Thoracic aorta endothelial cell (primary cell): ENCODE measurements at places on chromosomes 2 and 18. TPM values are rescaled to one million over a fixed set of nuclear protein-coding genes. Genes with fewer than 3 reads are reported as not detected.

Gene KCNK3
- total RNA-seq = not detected in 2 replicates

Gene CTAGE1
- not detected in 2 replicates for total RNA-seq

Gene FOXI3
- not detected in 2 replicates for total RNA-seq

Gene LYPD6B
- total RNA-seq = not detected in 2 replicates

Gene FMNL2
- 53.6 and 66.6 TPM in 2 replicates for total RNA-seq

Gene TANC1
- total RNA-seq = 112 and 117 TPM in 2 replicates

Gene OSR1
- total RNA-seq = 0.07 TPM in 1 of 2 replicates, not detected in the other

Gene GKN2
- not detected in 2 replicates for total RNA-seq

Gene UBXN4
- 114 and 121 TPM in 2 replicates for total RNA-seq

Gene DSC2
- 0.14 TPM in 1 of 2 replicates, not detected in the other for total RNA-seq

Gene POMC
- 0.13 and 0.29 TPM in 2 replicates for total RNA-seq

Gene UGT1A4
- not detected in 2 replicates for total RNA-seq

Gene PTPRM
- 91.8 and 98.0 TPM in 2 replicates for total RNA-seq

Gene LYPD6
- 2.9 and 5.4 TPM in 2 replicates for total RNA-seq

Gene RGPD3
- total RNA-seq = 0.53 and 0.79 TPM in 2 replicates

Gene MEIS1
- 12.4 and 18.8 TPM in 2 replicates for total RNA-seq

Gene COLEC11
- total RNA-seq = not detected in 2 replicates

Gene SERPINB10
- total RNA-seq = 0.07 TPM in 1 of 2 replicates, not detected in the other

Gene NOL4
- not detected in 2 replicates for total RNA-seq

Gene IGFBP5
- 0.40 and 1.0 TPM in 2 replicates for total RNA-seq

Gene VIL1
- not detected in 2 replicates for total RNA-seq

Gene C2orf92
- total RNA-seq = 3.5 and 4.9 TPM in 2 replicates

Gene CDH2
- 13.3 and 42.4 TPM in 2 replicates for total RNA-seq

Gene ACVR2A
- 16.1 and 18.8 TPM in 2 replicates for total RNA-seq

Gene PSMA8
- not detected in 2 replicates for total RNA-seq

Gene AGXT
- total RNA-seq = not detected in 2 replicates

Gene STPG4
- total RNA-seq = 0.13 and 0.65 TPM in 2 replicates

Gene HOXD3
- 11.2 TPM in 1 of 2 replicates, not detected in the other for total RNA-seq

Gene TUBA3D
- not detected in 2 replicates for total RNA-seq

Gene FOXD4L1
- 0.13 TPM in 1 of 2 replicates, not detected in the other for total RNA-seq

Gene CRYBA2
- total RNA-seq = not detected in 2 replicates

Gene MAP4K3
- total RNA-seq = 46.2 and 50.4 TPM in 2 replicates

Gene TDRD15
- total RNA-seq = under 0.01 TPM in 1 of 2 replicates, not detected in the other

Gene SCN9A
- total RNA-seq = 1.1 and 2.1 TPM in 2 replicates

Gene CLHC1
- total RNA-seq = 9.2 and 9.7 TPM in 2 replicates

Gene FBXO41
- total RNA-seq = 0.66 and 1.7 TPM in 2 replicates
